ENCODE measurements at places on chromosomes 7 and 10. TPM values are rescaled to one million over a fixed set of nuclear protein-coding genes. Genes with fewer than 3 reads are reported as not detected.

DNA sequence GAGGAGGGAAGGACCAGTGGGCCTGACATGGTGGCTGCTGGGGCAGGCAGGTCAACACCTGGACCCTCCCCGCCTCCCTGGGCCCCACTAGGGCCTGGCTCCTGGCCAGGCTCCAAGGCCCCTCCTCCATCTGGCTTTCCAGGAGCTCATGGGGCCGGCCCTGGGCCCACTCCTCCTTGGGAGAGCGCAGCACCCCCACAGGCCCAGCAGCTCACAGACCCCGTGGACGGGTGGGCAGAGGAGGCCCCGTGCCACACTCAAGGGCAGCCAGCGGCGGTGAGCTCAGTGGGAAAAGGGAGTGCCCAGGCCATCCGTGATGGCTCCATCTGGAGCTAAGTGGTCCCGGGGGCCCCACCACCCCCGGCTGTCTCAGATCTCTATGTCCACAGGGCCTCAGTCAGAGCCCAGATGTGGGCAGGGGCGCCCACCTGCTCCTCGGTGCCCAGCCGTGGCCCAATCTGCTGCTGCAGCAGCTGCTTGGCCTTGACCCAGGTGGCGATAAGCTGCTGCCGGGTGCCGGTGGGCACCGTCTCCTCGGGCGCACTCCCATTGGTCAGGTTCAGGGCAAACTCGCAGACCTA, 32.8 kb downstream of the CFAP46 start:
- no peak for DNase-seq

- no peak for DNase-seq
Measured at GRCh38 chr7:141184532-141185190, 110.8 kb downstream of the TMEM178B start.

GRCh38 chr10:43404704-43405084, 4.3 kb downstream of the HNRNPF start:
- DNase-seq = no peak

DNA sequence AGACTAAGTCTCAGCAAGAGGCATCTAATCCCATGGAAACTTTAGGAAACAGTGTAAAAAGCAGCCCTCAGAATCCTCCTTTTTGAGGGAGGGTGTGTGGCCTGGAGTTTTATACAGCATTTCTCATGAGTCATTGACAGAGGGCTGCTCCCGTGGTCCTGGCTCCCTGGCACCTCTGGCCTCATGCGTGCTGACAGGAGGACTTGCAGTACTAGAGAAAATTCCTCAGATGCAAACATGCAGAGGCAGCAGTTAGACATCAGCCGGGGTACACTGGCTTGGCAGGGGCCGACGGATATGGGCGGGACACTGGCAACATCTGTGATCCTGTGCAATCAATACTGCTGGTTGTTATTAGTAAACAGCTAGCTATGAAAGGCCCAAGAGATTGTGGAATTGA, 925.1 kb upstream of the CELF2 start:
- no peak for DNase-seq

DNA sequence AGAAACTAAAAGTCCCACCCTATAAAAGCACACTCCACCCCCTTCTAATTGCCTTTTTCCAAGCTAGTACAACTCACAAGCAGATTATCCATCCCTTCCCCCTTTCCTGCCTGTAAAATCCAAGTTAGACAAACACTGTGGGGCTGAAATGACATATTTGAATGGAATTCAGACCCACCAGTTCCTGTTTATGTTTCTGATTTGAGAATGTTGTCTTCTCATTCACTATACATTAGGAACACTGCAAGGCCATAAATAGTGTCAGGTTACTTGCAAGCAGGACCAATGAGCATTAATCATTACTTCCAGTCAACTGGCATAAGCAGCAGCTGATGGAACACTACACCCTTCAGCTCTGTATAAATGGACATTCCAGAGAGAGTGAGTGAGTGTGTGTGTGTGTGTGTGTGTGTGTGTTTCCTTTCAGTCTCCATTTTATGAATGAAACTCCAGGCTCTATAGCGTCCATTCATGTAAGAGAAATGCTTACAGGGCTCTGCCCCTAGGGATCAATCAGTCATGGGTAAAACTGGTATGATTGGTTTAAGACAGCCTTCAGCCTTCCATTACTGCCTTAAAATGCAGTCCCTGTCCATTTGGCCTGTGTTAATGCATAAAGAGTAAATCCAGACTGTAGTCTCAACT, 69.3 kb downstream of the ETV1 start:
- peak; percentile 37 for DNase-seq

DNA sequence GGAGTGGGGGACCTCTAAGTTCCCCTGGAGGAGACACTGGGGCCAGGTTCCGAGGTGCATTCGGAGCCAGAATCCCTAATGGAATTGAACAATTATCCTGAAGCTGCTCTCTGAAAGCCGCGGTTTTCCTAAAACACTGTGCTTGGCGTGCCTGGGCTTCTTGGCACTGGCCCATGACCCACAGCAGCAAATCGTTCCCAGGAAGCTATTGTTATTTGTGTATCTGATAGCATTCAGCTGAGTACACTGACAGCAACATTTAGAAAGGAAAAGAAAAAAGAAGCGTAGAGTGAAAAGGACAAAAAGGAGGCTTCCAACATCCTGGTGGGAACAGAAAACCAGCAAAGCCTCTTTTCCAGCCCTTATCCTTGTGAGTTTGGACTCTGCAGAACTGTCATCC, 339.8 kb downstream of the FRMD4A start:
- no peak for DNase-seq

DNA sequence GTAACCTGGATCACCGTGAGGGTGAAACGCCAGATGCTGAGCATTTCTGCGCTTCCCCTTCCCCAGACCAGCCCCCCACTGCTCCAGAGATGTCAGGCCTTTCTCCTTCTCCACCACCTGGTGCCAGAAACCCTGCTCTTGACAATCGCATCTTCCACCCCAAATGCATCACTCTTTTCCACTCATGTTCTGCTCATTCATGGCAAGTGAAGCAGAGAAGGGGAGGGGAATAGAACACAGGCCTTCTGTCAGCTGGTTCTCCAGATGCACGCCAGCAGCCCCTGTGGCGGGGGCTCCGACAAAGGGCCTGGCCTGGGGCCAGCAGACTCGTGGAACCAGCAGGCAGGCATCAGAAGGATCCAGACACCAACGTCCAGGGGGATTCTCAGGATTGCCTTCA, 68.5 kb upstream of the SVIL start:
- DNase-seq = no peak

DNA sequence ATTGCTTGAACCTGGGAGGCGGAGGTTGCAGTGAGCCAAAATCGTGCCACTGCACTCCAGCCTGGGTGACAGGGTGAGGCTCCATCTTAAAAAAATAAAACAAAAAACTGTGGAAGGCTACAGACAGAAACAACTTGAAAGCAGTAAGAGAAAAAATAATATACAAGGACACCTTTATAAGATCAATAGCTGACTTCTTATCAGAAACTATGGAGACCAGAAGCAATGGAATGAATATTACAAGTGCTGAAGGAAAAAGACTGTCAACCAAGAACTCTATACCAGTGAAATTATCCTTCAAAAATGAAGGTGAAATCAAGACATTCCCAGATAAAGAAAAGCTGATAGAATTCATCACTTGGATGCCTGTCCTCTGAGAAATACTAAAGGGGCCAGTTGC, 49.0 kb downstream of the RBAK start:
- no peak for DNase-seq

DNA sequence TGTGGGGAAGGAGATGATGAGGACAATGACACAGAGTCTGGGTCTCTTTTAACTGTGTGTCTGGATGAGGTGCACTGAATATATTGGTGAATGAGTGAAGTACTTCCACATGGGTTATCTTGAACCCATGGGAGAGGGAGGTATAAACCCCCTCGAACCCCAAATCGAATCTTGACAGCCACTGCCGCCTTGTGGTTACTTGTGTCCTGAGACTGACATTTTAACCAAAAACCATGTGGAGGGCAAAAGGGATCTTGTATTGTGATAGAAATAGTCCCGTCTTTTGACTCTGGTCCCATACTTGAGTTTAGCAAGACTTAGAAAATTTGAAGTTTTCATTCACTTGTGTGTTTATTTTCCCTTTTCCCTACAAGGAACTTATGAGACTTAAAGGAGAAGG, 283.3 kb downstream of the PHTF2 start:
- no peak for DNase-seq

DNA sequence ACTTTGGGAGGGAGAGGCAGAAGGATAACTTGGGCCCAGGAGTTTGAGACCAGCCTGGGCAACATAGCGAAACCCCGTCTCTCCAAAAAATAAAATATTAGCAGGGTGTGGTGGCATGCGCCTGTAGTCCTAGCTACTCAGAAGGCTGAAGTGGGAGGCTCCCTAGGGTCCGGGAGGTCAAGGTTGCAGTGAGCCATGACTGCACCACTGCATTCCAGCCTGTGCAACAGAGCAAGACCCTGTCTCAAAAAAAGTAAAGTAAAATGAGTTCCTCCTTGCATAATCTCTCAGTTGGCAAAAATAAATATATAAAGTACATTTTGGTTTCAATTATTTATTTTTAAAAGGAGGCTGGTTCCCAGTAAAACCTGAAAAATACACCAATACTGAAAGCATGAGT, 11.8 kb downstream of the NANOS1 start:
- DNase-seq = no peak

Gene GIMAP8
- total RNA-seq = 11.4 TPM

Gene KLF14
- not detected for total RNA-seq
